ENCODE measurements at places on chromosomes 2 and 18.

DNA sequence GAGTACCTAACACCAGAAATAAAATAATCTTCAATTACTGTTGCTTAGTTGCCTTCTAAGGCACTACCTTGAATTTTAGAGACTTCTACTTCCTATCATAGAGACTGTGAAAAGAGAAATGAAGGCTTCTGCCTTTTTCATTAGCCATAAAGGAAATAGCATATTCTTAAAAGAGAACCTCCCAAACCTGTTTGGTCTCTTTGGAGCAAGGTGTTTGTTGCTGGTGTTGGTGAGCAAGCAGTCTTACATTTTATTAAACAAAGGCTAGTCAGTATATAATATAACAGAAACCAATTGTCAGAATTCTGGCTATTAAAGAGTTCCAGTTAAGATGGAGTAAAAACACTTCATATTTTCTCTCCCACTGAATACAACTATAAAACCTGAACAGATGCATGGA, 116.4 kb downstream of the TAF4B start:
- no peak for DNase-seq

- peak; percentile 30 for DNase-seq
Observed at GRCh38 chr2:175180701-175181103, 808 bp downstream of the ATP5MC3 start.

DNA sequence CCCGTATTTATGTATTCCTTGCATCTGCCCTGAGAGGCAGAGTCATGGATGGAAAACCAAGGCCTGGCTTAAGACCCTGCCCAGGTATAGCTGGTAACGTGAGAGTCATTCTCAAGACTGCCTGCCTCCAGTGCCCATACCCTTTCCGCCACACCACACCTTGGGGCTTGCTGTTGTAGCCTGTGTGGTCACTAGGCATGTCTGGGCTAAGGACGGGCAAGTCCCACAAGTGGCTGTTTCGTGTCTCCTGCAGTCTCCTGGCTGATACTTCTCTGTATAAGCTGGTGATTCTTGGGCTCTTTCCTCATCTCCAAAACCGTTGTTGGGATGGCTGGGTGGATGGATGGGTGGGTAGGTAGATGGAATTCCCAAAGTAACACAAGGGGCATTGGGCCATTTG, 269.8 kb downstream of the KLHL29 start:
- no peak for DNase-seq

DNA sequence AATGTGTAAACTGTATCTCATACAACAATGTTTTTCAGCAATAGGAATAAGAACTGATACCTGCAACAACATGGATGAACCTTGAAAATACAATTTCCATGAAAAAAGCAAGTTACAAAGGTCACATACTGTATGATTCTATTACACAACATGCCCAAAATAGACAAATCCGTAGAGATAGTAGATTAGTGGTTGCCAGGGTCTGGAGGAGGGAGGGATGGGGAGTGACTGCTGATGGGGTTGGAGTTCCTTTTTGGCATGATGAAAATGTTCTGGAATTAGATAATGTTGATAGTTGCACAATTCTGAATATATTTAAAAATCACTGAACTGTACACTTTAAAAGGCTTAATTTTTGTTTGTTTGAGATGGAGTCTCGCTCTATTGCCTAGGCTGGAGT, 33.8 kb downstream of the UBXN4 start:
- no peak for DNase-seq

DNA sequence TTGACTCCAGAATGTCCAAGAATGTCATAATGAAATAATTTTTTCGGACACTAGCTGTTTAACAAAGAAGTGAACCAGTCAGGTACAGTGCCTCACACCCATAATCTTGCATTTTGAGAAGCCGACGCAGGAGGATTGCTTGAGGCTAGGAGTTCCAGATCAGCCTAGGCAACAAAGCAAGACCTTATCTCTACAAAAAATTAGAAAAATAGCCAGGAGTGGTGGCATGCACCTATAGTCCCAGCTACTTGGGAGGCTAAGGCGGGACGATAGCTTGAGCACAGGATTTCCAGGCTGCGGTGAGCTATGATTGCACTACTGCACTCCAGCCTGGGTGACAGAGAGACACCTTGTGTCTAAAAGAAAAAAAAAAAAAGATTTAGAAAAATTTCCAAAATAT, 235.8 kb upstream of the FN1 start:
- no peak for DNase-seq

GRCh38 chr2:47519147-47519537, 116.2 kb downstream of the MSH2 start:
- DNase-seq, result no peak

DNA sequence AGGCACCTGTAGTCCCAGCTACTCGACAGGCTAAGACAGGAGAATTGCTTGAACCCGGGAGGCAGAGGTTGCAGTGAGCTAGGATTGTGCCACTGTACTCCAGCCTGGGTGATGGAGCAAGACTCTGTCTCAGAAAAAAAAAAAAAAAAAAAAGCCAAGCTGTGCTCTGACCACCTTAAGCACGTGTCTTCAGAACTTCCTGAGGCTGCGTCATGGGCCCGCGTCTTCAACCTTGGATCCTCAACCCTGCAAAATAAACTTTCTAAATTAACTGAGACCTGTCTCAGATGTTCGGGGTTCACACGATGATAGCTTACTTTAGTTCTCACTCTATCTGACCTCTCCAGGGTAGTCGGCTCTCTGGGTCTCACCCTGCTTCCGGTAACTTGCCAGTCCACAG, 65.8 kb upstream of the CABLES1 start:
- DNase-seq, result peak; percentile 35

GRCh38 chr2:205848601-205849000, 166.3 kb downstream of the NRP2 start:
- DNase-seq, result no peak

DNA sequence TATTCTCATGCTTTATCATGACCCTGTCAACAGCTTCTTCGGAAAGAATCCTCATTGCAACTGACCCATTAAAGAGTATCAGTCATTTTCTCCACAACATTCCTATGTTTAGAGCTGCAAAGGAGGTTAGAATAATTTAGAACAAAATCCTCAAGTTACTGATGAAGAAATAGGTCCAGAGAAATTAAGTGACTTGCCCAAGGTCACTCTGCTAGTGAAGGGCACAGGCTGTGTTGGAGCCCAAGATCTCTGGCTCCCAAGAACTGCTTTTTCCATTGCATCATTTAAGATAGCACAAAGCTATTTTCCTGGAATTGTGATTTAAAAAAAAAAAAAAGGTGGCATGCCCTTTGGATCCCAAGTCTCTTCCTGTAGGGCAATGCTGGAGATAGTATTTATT, 9.6 kb downstream of the IRS1 start:
- no peak for DNase-seq

GRCh38 chr2:167555098-167555720, 666.9 kb downstream of the XIRP2 start:
- no peak for DNase-seq

GRCh38 chr2:219249203-219249980, 3.7 kb upstream of the TUBA4B start:
- peak; percentile 75 for DNase-seq
